ENCODE measurements at places on chromosomes 2 and 18.

- DNase-seq: no peak
Measured at GRCh38 chr18:12929477-12930083, 18.2 kb upstream of the SEH1L start.

DNA sequence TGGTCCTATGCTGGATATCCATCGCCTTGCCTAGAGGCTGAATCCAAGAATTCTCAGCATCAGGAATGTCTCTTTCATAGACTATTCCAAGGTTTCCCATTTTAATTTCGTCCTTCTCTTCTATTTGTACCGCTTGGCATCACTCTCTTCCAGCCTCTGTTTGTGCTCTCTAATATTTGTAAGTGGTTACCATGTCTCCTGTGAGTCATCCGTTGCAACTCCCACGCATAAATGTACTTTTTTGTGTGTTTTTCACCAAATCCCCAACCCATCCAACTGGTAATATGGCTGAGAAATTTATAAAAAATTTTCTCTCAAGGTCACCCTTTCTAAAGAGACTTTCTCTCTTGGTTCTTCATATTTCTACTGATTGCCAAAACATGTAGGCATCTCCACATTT is 21.8 kb downstream of the COLEC12 start:
- no peak for DNase-seq

DNA sequence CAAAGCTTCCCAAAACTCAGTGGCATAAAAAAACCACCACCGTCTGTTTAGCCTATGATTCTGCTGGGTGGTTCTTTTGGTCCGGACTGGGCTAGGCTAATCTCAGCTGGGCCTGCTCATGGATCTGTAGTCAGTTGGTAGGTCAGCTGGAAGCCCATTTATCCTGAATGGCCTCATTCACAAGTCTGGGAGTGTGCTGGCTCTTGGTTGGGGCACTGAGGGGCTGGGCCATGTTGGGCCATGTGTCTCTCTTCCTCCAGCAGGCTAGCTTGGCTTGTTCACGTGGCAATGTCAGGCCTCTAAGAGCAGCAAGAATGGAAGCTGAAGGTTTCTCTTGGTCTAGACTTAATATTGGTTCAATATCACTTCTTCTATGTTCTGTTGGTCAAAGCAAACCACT is 95.7 kb upstream of the HS6ST1 start:
- peak; percentile 40 for DNase-seq

- no peak for DNase-seq
Measured at GRCh38 chr2:232647261-232647660, 13.9 kb downstream of the EFHD1 start.

DNA sequence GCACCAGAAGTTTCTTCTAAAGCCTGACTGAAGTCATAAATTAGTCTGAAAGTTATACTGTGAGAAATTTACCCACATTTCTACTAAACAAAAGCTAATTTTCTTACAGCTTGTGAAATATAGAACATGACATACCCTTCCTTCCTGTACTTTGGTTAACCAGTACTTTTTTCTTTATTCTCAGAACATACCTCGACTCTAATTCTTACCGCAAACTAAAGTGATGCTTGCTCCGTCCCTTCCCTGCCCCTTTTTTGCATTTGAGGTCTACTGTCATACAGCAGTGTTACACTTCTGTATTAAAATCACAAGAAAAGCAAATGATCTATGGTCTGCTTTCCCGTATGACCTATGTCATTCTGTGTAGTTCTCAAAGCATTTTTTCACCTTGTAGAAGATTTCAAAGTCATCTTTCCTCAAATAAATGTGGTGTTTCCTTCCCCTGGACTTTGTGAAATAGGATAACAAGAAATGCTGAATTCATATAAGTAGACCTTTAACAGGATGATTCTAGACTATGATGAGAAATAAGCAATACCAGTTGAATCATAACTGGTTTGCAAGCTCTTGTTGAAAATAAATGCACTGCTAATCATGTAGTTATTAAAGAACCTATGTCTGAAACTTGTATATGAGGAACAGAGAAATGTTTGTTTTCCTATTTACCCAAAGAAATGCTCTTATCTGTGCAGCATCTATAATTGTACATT is 30.4 kb downstream of the CYTIP start:
- DNase-seq: no peak

- no peak for DNase-seq
Measured at GRCh38 chr2:41970988-41971660, 76.7 kb upstream of the PKDCC start.

DNA sequence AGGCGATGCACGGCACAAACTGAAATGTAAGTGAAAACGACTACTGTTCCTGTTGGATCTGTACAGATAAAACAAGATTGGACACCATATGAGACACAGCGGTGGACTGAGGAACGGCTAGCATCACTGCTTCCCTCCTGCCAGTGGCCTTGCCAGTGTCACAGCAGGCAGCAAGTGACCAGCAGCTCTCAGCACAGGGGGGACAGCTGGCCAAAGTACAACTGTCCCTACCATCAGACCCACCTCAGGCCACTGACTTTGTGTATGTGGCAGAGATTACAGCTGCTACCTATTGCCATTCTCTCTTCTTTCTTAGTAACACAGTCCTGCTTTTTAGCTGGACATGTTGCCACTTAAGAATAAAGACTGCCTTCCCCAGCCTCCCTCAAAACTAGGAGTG is 80.0 kb upstream of the SLC66A3 start:
- DNase-seq: no peak

DNA sequence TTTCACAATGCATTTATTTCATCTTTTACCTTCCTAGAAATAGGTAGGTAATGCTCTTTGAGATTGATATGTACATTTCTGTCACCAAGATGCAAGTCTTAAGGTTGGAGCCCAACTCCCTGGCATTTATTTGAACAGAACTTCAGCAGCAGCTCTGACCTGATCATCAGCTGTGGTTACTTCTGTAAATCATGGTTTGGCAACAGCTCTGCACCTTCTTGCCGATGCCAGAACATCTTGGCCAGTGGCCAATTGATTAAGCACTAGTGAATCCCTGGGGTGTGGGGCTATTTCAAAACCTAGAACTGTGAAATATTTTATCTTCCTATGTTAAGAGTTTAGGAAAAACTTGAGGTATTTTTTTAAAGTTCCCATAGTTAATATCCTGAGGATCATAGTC is 124.8 kb upstream of the NYAP2 start:
- DNase-seq: no peak

Measured in type B pancreatic cell (in vitro differentiated cells).